Upper lobe of left lung (tissue), 6 donors: ENCODE measurements at places on chromosomes 11 and 22. TPM values are rescaled to one million over a fixed set of nuclear protein-coding genes. Genes with fewer than 3 reads are reported as not detected.
A peak's percentile ranks its signal among the peaks of the same experiment; 100 is the strongest.

DNA sequence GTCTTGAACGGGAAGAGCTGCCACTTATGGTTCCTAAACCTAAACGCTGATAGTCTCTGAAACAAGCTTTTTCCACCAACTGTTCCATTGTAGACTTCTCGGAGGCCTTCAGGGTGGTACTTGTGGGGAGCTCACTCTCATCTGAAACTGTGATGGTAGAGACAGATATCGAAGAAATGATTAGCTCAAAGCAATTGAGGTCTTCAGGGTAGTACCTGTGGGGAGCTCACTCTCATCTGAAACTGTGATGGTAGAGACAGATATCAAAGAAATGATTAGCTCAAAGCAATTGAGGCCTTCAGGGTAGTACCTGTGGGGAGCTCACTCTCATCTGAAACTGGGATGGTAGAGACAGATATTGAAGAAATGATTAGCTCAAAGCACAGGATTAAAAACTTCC is 175.7 kb downstream of the SWAP70 start:
- DNase-seq, result no peak

DNA sequence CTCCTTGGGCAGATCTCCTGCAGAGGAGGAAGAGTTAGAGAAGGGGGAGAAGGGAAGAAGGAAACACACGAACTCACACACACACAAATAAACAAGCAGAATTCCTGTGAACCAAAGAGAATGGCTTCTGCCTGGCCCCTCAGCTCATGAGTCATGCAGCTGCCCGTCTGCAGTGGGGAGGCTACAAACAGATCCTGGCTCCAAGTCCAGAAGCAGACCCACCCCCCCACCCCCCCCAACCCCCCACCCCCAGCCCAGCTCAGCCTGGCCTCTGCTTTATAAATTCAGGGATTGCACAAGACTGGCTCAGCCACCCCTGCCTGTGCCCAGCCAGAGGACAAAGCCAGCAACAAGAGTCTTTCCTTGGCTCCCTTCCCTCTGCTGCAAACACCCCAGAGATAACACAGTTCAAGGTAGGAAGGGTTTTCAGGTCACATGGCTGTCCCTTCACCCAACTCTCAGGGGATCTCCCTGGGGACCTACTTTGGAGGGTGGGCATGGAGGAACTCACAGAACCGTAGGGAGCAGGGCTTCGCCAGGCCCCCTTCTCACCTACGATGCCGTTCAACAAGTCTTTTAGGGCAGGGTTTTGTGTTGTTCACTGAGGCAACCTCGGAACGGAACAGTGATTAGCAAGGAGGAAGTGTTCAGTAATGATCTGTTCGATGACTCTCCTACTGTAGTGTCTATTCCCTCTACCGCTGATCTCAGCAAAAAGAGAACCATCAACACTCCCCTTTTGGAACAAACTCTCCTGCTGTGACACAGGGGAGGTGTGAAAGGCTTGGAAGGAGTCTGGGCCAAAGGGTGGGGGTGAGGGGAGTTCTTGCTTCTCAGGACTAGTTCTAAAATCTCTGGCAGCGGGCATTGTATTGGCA is 35.5 kb downstream of the RPL27A start:
- no peak for DNase-seq

DNA sequence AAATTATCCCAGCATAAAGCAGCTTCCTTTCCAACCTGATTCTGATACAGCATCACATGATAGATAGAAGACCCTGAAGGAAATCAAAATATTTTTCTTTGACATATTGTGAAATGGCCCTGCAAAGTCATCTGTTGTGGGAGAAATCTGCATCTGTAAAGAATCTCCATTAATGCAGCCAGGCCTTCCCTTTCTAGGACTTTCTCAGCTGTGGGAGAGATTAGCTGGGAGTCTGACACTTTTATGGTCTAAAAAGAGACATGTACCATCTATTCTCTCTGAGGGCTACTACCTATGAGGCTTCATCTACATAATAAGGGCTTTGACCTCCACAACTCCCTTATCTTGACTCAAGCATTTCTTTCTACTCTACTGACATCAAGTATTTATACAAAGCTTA is 238.1 kb downstream of the SWAP70 start:
- DNase-seq, result no peak

- no peak for DNase-seq
These were observed 280.5 kb downstream of the OPCML start for GRCh38 chr11:133251841-133252240.

DNA sequence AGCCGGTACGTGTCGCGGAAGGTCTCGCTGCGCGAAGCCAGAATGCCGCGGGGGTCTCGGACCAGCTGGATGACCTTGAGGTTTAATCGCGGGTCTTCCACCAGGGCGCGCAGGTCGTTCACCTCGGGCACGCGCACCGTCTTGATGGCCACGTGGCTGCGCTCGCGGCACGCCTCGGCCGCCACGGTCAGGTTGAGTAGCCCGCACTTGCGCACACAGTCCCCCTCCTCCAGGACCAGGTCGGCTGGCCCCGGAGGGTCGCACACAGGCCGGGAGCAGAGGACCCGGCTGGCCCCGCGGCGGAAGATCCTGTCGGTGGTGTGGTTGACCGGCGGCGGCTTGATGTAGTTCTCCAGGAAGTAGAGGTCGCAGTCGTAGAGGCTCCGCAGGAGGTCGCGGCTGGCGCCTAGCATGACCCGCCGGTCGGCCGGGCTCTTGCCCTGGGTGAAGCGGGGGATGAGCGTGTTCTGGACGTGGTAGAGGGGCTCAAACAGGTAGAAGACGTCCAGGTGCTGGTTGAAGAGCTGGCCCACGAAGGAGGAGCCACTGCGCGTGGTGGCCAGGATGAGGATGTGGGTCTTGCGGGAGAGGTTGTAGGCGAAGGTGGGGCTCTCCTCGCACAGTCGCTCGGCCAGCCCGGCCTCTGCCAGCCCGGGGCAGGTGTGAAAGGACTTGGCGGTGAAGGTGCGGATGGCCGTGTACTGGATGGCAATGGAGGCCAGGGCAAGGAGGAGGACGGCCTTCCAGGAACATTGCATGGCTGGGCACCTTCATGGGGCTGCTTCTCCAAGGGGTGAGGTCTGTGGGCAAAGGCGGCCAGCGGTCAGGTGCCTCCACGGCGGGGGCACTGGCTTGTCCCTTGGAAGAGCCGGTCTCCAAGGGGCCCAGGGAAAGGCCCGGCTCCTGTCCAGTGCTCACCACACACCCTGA is 15.0 kb downstream of the CHST1 start:
- DNase-seq, result peak; percentile 79

DNA sequence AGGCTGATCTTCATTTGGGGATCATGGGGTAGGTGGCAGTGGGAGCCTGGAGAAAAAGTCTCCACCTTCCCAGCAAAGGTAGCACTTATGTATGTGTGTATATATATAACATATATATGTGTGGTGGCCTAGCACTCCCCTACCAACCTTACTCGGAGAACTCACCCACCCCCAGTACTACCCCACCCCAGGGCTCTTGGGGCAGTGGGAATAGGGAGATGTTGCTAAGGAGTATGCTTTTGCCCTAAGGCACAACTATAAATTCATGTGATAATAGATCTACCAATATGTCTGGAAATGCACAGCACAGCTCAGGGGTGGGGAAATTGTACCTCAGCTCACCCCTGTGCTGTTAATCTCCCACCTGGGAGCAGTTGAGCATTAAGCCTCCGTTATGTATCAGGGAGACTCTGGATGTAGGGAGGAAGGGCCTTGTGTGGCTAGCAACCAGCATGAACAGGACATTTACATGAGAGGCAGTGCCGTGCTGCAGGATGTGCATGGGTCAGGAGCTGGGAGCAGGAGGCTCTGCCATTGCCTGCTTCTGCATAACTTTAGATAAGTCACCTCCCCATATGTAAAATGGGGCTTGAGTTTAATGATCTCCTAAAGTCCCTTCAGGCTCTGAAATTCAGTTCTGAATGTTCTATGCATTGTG is 57.3 kb downstream of the C11orf91 start:
- DNase-seq, result no peak

GRCh38 chr11:31487848-31488247 is 21.6 kb downstream of the IMMP1L start:
- no peak for DNase-seq

- DNase-seq, result no peak
These were observed 1113.4 kb downstream of the BRD1 start for GRCh38 chr22:48714231-48714630.

DNA sequence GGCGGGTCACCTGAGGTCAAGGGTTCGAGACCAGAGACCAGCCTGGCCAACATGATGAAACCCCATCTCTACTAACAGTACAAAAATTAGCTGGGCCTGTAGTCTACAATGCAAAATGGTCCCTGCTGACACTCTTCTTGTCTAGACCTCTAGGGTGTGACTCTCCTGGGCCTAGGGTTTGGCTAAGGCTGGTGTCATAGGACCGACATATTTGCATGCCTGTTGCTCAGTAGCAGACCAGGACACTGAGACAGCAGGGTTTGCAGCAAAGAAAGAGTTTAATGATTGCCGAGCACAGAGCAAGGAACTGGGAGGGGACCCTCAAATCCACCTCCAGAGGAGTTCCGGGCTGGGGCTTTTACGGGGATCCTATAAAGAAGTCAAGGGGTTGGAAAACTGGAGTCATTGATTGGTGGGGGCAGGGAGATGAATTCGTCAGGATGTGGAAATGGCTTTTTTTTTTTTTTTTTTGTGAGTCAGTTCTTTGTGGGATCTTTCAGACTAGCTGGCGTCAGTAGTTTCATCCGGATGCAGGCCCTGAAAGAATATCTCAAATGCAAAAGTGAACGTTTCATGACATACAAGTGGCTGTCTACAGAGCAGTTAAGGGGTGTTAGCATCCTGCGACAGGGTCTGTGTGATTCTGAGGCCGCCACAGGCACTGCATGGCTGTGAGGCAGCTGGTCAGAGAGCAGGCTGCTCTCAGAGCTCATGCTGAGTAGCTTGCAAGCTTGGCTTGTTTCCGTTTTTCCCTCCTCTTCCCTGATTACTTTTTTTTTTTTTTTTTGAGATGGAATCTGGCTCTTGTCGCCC is 27.2 kb upstream of the A4GALT start:
- no peak for DNase-seq

GRCh38 chr11:129048911-129049310 is 106.2 kb upstream of the TP53AIP1 start:
- DNase-seq, result no peak

DNA sequence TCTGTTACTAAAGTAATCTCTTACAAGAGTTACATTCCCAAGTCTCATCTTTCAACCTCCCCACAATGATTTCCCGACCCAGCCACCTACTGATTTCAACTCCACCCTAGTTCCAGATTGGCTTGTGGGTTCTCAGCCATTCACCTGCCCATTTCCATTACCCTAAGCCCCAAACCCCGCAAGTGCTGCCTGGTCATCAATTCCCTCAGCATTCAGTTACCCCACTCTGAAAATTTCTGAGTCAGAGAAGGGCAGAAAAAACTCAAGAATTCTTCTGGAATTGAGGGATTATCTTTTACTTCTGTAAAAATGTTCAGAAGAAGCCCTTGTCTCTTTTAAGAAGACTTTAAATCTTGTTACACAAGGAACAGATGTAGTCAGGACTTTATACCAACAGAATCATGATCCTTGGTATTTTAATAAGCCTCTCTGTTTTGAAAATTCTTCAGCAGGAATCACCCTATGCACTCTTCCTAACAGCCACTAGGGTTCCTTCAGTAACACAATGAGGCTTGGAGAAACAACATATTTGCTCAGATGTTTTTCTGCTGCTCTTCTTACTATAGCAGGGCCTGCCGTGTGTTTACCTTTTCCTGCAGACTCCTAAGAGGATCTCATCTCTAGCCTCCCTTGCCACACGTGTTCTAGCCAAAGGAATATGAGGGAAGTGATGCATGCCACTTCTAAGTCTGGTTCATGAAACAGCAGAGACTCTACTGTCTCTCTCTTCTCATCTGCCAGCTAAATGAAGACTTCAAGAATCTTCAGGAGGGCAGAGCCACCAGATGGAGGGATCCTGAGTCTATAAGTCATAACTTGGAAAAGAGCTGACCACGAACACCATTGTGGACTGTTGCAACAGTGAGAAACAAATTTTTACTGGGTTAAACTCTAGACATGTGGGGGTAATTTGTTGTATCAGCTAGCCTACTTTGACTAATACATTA is 29.3 kb upstream of the PAMR1 start:
- no peak for DNase-seq

- no peak for DNase-seq
These were observed 24.2 kb upstream of the UCP3 start for GRCh38 chr11:74033046-74033445.

- no peak for DNase-seq
These were observed 359.5 kb downstream of the INSC start for GRCh38 chr11:15473954-15474837.

- peak; percentile 79 for DNase-seq
These were observed 121.5 kb downstream of the KCNQ1OT1 start for GRCh38 chr11:2577991-2578928.

The FAM180B gene
- total RNA-seq, result not detected

The UBQLN3 gene
- 0.98 TPM for total RNA-seq

The PTPN5 gene
- total RNA-seq, result not detected

The SLN gene
- not detected for total RNA-seq

The KCNE3 gene
- total RNA-seq, result 24.5 TPM

The OR8K1 gene
- not detected for total RNA-seq

The GDPD4 gene
- not detected for total RNA-seq

The TUBA8 gene
- total RNA-seq, result 1.2 TPM
